Left kidney (tissue), 8 donors: ENCODE measurements at places on chromosomes 4 and X.

DNA sequence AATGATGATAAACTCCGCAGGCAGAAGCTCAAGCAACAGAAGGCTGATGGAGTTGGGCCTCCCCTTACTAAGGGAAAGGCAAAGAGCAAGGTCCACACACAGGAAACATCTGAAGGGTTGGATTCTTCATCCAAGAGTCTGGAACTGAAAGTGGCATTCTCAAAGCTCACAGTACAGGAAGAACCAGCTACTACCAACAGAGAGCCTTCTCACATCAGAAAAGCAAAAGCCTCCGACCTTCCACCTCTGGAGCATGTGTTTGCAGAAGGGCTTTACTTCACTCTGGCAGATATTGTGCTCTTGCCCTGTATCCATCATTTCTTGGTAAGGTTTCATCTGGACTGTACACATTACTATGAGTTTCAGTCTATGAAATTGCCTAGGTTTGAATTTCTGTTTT, 10.6 kb downstream of the GSTCD start:
- DNase-seq: no peak

DNA sequence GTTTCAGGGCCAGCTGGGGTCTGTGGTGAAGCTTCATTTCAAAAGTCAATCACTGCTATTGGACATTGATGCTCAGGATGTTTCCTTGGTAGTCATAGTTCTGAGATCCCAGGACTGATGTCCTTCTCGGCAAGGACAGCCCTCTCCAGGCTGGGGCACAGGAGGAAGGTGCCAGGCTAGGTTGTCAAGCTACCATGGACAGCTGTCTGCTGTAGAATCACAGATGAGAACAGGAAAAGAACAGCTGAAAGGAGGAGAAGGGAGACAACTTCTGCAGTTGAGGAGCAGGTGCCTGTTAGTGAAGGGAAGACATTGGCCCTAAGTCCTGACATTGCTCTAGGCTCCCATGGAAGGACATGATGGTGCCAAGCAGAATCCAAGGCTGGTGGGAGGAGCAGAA, 58.0 kb downstream of the XAGE2 start:
- DNase-seq: no peak

DNA sequence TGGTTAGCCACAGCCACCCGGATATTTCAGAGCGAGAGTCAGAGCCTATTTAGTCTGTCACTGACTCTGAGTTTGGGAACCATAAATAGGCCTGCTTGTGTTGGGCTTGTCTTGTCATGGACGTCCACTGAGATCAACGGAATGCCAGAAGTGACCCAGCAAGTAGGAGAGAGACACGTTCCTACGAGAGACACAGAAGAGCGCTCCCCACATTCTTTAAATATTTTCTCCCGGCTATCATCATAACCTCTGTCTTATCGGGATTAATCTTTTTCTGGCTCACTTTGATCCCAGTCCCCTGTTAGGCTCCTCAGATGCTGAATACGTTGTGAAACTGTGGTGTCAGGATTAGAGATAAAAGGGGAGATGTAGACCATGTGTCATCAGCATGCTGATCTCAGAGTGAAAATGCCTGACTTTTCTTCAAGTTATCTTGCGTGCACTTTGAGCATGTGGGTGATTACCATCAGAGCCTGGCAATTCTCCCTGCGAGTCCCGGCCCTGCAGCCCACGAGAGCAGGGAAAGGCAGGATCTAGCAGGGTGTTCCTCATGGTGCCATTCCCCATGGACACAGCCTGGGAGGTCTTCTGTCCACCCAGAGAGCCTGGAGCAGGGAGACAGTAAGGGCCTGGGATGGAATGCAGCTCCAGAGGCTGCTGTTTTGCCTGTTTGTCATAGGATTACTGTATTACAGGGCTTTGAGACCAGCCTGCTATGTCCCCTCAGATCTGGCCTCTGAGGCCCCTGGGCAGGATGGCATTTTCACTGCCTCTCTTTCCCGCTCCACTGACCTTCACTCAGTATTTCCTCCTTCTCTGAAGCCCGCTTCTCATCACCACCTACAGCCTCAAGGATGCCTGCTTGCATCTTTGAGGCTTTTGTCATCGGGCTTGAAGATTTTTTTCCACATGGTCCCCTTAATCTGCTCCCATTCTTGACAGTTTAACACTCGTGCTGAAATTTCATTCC, 2.8 kb upstream of the TENM3 start:
- DNase-seq: peak; percentile 35

GRCh38 chrX:150767475-150768131, 74.4 kb downstream of the MTMR1 start:
- DNase-seq: no peak

GRCh38 chrX:2188330-2188792, 312.4 kb downstream of the DHRSX start:
- DNase-seq: peak; percentile 40
